Activated B cell treated with CpG ODN at 0.5 μM for 24 hours (primary cell): ENCODE measurements at places on chromosomes 2 and 18. TPM values are rescaled to one million over a fixed set of nuclear protein-coding genes. Genes with fewer than 3 reads are reported as not detected.
A peak's percentile ranks its signal among the peaks of the same experiment; 100 is the strongest.

SIX2 gene
- total RNA-seq: not detected in 2 replicates

DNA sequence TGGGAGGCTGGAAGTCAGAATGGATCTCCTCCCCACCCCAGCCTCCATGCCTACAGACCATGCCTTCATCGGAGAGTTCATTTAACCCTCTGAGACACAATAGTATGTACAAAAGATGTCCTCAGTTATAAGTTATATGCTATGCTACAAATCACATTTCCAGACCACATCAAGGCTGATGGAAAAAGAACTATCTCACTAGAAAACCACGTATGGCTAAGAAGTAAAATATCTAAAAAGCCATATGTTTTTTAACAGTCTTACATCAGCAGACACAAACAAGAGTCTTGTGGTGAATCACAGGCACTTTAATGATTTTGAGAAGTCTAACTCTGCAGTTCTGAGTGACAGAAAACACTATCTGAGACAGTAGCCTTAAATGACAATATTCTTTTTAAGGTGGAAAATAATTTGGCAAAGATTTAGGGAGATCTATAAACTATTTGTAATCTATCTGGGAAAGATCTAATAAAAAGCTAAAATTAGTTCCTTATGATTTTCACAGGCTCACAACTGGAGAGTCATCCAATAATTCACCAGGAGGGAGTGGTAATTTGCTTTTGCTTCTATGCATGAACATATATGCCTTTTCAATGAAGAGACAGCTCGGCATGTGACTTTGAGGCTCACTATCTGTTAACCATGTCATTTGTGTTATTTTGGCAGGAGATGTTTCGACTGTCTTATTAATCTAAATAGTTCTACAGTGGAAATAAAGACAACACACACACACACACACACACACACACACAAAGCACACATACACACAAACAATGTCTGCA, 197.5 kb downstream of the IRS1 start:
- DNase-seq: no peak

GRCh38 chr2:120729406-120730399, 6.0 kb upstream of the GLI2 start:
- no peak for DNase-seq

- DNase-seq: no peak
Observed at GRCh38 chr18:67730886-67731285, 214.4 kb upstream of the DSEL start.

CDK5R2 gene
- 0.07 TPM in 1 of 2 replicates, not detected in the other for total RNA-seq

DNA sequence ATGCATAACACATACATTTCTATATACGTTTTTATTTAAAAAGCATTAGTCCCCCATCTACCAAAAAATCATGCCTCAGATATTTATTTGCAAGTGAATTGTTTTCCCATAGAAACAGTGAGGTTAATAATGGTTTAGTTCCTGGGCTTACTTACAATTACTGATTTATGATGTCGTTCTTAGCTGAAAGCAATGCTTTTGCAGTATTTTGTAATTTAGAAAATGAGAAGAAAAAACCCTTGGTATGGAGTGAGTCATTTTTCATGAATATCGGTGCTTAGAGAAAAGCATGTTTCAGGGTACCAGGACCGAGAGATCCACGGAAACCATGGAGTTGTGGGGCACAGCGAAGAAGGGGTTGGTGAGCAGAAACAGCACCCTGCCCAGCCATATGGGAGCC, 12.0 kb upstream of the CDK15 start:
- no peak for DNase-seq

- no peak for DNase-seq
Observed at GRCh38 chr18:6929370-6930102, 188.1 kb downstream of the LAMA1 start.

C2orf66 gene
- not detected in 2 replicates for total RNA-seq

DNA sequence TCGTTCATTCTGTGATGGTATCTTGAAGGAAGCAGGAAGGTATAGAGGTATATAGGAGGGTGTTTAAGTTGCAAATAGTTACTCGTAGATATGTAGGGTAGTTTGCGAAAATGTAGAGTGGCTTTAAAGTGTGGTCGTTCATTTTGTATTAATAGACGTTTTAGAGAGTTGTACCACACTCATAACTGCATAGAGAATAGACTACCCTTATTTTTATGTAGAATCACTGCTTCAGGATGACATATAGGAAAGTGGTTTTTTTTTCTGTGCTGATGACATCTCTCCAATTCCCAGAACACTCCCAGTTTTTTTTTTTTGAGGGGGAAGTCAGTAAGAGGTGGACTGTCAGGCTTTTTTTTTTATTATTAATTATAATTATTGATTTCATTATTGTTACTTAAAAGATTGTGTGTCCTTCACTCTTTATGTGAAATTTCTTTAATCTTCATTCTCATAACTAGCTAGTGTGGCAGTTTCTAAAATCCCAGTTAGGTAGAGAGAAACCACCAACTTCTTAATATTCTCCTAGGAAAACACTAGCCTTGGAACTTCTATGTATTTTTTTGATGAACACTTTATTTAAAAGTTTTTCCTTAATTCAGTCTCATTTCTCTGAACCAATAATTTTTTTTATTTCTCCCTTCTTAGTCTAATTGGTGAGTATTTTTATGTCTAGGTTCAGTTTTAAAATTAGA, 1.5 kb downstream of the ACTR3 start:
- DNase-seq: no peak

LMAN1 gene
- total RNA-seq: 33.5 and 40.3 TPM in 2 replicates

- DNase-seq: no peak
Observed at GRCh38 chr2:30217644-30218337, 13.5 kb upstream of the LBH start.

GRCh38 chr2:174729797-174730697, 34.2 kb downstream of the CHRNA1 start:
- DNase-seq: peak; percentile 22

- DNase-seq: no peak
Observed at GRCh38 chr2:8197825-8198224, 484.0 kb upstream of the ID2 start.

GRCh38 chr2:36333350-36334012, 22.1 kb upstream of the CRIM1 start:
- no peak for DNase-seq
